Fibroblast of lung (primary cell): ENCODE measurements at places on chromosomes 13 and 19. TPM values are rescaled to one million over a fixed set of nuclear protein-coding genes. Genes with fewer than 3 reads are reported as not detected.

- DNase-seq, result no peak
Observed at GRCh38 chr13:76762721-76763120, 123.5 kb downstream of the KCTD12 start.

GRCh38 chr19:35461060-35461459 is 13.0 kb downstream of the FFAR2 start:
- DNase-seq, result no peak

- DNase-seq, result peak; percentile 19
Observed at GRCh38 chr13:78298657-78299056, 304.7 kb downstream of the POU4F1 start.

DNA sequence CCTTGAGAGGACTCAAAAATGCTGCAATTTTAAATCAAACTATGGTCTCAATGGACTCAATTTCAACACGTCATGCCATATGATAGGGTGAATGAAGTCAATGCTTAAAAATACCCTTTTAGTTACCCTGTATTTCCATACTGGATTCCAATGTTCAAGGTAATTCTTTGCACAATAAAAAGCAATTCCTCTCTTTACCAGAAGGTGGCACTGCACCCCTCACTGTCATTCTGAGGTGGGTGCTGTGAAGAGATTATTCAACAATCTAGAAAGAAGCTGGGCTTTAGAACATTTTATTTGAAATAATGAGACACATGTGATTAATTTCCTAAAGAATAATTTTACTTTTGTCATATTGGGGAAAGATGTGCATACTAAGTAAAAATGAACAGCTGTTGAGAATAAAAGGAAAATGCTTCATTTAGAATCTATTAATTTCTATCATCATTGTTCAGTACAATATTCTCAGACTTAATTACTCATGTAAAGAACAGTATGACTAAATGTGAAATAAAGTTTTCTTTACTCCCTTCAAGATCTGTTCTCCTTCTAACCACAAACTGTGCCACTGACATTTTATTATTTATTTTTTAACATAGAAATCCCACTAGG is 789.1 kb downstream of the GPC5 start:
- DNase-seq, result peak; percentile 46

DNA sequence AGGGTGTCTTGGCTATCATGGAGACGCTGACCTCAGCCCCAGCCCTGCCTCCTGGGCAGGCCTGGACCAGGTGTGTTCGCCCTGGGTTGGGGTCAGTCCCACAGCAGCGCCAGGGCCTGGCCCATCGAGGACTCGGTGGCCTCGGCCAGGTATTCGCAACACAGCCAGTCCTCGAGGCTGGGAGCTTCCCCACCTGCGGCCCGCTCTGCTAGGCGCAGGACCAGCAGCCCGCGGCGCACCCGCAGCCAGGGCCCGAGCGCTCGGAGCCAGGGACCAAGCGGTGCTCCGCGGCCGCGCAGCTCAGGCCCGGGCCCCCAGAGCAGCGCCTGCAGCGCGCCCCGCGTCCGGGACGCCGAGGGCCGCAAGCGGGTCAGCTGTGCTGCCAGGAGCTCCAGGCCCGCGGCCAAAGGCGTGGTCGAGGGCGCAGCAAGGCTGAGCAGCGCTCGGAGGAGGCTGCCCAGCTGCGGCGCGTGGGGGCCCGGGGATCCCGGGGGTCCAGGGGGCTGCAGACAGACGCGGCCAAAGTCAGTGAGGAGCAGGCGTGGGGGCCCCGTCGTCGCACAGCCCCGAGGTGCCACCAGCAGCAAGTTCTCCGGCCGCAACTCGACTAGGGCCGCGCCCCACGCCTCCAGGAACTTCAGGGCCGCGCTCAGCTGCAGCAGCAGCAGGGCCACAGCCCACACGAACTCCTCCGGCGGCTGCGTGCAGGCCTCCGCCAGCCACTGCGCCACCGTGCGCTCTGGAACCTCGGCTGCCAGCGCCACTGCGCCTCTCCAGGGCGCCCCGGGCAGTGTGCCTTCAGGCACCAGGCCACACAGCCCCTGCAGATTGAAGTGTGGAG is 6.2 kb downstream of the PEAK3 start:
- no peak for DNase-seq

DNA sequence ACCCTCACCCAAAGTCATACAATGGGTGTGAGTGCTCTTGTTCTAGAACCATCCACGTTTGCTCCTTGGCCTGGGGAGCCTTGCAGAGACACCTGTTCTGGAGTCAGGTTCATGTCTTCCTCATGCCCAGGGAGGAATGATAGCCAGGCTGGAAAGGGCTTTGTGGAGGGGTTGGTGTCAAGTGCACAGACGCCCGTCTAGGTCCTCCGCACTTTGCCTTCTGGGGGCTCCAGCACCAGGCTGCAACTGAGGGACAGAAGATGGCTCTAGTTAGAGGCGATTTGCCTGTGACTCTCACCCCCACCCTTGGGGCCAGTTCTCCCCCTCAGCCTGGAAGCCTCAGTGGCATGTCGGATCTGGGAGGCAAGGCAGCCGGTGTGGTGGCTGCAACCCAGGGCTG is 47.2 kb upstream of the ZNF536 start:
- no peak for DNase-seq

GRCh38 chr13:52001120-52001731 is 10.0 kb downstream of the ATP7B start:
- DNase-seq, result peak; percentile 39

DNA sequence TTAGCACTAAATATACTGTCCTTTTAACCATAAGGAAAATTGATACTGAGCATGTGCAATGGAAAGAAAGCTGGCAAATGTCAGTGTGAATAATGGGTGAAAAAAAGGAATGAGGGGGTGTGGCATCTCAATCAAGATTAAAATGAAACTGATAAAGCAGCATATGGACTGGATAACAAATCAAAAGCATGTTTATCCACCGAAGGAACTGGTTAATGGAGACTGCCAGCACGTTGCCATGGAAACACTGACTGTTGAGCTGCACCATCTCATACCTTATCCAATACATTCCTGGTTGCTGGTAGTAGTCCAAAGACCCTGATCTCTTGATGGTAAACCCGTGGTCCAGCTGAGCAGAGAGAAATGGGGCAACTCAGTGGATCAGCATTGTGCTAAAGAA is 311.4 kb upstream of the MAB21L1 start:
- DNase-seq, result no peak

GRCh38 chr13:42981317-42981716 is 10.7 kb downstream of the EPSTI1 start:
- no peak for DNase-seq

GRCh38 chr19:31270897-31271296 is 78.3 kb downstream of the TSHZ3 start:
- peak; percentile 92 for DNase-seq

- no peak for DNase-seq
Observed at GRCh38 chr19:30621326-30621920, 249.2 kb downstream of the ZNF536 start.

- peak; percentile 75 for DNase-seq
Observed at GRCh38 chr19:8174706-8175105, 25.3 kb upstream of the FBN3 start.

GRCh38 chr13:53012707-53013106 is 15.9 kb upstream of the OLFM4 start:
- DNase-seq, result no peak

DNA sequence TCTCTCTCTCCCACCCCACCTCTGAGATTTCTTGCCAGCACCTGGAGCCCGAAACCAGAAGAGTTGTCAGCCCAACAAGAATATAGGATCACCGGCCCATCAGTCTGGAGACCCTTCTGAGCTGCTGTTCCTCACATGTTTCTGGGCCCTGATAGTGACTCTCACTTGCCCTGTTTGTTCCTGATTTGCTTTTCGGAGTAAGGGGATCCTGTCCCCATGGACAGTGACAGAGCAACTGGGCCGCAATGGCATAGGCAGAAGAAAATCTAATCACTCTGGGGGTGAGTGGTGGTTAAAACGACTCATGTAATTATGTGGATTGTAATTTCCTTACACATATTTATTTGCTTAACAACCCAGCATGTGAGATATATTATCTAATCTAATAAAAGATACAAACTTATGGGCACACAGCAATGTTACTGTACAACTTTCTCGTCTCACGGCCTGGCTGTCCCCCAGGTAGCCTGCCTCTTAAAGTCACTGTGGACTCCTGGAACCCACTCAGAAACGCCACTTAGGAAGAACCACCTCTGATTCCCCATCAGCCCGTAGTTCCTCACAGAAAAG is 663 bp upstream of the SMAD9 start:
- peak; percentile 2 for DNase-seq

ZNF98 gene
- 0.18 TPM in 1 of 2 replicates, not detected in the other for polyA plus RNA-seq

SYNE4 gene
- 0.07 and 0.12 TPM in 2 replicates for polyA plus RNA-seq
